ENCODE measurements at places on chromosomes 2 and 18.

DNA sequence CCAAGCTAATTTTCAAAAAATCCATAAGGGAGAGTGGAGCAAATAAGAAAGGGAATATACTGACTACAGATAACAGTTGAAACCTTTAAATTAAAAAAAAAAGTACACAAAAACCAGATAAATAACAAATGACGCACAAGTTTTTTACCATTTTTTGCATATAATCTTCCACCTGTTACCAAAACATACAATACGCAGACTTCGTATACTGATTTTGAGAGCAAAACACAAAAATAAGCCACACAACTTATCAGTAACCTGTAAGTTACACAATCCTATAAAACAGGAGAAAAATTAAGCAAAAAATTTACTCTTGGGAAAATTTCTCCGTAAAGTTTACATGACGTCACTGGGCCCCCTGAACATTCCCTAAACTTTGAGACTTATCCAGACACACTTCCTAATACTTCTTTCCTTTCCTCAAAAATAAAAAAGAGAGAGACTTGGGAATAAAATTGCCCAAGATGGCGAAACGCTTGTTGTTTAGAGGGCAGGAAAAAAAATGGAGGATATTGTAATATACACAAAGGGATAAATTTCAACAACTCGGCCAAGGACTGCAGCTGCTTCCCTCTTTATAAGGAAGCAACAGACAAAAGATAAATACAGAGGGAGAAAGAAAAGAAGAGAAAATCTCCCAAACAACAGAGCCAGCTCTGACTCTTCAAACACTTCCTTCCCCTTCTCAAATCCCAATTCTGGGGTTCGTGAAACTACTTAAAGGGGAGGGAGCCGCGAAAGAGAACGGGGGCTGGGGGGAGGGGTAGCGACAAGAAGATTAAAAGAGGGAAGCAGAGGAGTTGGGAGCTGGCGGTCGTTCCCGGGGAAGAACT lies 1.6 kb downstream of the BAZ2B start:
- DNase-seq = no peak

- DNase-seq = no peak
Measured at GRCh38 chr2:171491292-171491691, 31.0 kb upstream of the CYBRD1 start.

- DNase-seq = no peak
Measured at GRCh38 chr2:43043553-43043870, 182.9 kb downstream of the ZFP36L2 start.

GRCh38 chr2:112310906-112311305 lies 35.5 kb downstream of the ZC3H6 start:
- DNase-seq = no peak

GRCh38 chr2:16059393-16060016 lies 119.2 kb downstream of the MYCN start:
- DNase-seq = no peak

DNA sequence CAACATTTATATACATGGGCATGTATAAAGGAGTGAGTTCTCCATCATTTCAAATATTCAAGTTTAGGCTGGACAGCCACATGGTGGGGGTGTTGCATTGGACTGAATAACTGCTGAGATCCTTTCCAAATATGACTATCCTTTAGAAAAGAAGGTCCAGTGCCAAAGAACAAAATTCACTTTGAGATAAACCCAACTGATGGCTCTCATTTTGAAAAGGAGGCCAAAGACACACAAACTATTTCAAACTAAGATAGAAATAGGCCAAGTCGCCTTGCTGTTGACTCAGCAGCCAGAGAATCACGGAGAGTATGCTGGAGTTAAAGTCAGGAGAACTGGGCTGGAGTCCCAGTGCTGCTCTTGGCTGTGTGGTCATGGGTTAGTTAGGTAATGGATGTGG lies 204.5 kb upstream of the LRATD1 start:
- DNase-seq = no peak

DNA sequence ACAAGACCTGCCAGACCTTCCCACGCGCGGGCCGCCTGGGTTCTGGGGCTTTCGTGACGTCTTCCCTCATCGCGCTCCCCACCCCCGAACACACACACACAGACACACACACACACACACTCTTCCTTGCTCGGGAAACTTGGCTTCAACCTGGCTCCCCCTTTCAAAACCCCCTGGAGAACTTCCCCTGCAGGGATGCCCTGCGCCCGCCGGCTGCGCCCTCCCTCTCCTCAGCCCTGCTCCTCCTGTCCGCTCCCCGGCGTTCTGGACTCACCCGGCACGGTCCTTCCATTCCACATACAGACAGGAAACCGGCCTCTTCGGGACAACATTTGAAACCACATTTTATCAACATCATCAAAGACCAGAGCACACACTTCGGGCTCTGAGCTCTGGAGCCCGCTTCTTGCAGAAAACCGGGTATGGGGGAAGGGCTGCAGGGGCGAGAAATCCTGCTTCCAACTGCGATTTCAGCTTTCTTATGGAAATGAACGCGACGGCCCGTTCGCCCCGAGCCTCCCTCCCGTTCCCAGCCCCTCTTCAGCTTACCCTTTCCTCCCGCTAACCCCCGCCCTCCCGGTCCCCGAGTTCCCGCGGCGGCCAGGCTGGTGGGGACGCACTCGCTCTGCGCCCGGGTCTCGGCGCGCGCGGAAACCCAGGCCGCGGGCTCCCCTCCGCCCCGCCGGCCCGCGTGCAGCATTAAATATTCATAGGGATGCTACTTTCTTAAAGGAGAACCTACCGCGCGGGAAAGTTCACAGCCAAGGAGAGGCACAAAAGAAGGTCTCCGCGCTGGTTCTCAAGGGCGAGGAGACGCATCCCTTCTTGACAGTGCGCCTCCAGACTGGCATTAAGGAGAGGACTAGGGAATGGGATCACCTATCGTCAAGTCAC lies 18.3 kb downstream of the POU3F3 start:
- DNase-seq = no peak

GRCh38 chr2:60934165-60934722 lies 52.9 kb downstream of the REL start:
- DNase-seq = no peak

GRCh38 chr2:121625953-121626352 lies 23.3 kb downstream of the CLASP1 start:
- DNase-seq = no peak

DNA sequence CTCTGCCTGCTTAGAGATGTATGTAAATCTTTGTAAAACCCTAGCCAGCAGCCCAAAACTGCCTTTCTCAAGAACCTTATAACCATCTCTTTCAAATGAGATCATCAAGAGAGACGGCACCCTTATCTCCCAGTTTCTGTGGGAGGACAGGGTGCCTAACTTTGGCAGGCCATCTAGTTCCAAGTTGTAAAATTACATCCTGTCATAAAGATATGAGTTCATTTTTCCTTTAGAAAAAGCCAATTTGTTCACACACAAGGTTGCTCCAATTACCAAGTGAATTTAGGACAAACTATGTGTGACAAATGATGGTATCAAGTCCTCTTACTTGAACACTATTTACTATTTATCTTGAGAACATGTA lies 65.3 kb downstream of the MEMO1 start:
- no peak for DNase-seq

DNA sequence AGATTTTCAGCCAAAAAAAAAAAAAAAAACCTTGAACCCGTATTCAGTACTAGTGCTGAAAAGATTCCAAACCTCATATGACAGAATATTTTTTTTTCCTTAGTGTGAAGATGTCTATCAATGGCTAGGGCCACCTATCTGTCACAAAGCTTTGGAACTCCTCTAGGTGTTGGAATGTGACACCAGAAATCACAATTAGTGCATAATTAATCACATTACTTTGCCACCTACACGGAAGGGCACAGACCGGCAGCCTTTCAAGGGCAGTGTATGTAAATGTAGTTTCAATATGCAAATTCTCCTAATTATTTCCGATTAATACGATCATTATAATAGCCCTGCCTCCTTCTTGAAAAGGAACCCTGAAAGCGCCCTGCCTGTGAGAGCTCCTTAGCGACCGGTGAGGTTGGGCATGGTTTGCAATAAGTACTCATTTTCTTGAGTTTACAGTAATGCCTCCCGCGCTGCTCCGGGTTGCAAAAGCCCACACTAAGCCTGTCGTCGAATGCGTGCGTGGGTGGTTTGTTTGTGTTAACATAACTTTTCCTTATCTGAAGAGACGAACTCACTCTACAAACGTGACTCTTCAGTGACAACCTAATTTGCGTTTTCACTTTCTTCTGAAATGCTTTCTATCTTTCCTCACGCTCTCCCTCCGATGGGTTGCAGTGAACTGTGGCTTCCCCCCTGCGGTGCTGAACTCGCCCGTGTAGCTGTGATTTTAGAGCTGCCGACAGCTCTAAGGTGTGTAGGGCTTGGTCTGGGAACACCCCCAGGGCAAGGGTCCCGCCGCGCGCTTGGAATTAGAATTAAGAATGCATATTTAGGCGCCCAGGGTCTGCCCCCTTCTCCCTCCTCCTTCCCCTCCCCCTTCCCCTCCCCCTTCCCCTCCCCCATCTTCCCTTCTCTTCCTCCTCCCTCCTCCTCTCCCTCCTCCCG lies 765 bp upstream of the ID2 start:
- DNase-seq = no peak

DNA sequence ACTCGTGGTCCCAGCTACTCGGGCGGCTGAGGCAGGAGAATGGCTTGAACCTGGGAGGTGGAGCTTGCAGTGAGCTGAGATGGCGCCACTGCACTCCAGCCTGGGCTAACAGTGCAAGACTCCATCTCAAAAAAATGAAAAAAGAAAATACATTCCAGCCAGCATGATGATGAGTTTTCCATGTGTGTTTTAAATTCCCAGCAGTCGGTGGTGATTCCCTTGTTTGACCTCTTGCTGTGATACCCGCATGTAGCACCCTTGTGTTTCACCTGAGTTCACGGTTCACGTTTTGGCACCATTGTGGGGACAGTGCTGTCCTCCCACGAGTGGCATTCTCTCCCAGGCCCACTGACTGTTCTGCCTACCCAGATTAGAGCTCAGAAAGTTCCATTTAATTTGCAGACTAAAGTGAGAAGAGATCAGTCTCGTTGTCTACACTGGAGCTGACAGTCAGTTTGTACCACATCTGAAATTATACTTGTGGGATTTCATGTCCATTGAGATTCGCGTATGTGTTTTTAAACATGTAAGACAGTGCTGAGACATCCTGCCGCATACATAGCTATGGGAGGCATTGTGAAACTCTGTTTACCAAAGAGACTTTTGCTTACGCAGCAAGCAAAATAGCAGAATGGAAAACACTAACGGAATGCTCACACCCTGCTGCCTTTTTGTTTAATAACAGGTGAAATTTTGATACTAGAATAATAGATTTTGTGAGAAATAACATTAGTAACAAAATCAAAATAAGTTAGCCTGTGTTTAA lies 157.1 kb downstream of the GBX2 start:
- no peak for DNase-seq

DNA sequence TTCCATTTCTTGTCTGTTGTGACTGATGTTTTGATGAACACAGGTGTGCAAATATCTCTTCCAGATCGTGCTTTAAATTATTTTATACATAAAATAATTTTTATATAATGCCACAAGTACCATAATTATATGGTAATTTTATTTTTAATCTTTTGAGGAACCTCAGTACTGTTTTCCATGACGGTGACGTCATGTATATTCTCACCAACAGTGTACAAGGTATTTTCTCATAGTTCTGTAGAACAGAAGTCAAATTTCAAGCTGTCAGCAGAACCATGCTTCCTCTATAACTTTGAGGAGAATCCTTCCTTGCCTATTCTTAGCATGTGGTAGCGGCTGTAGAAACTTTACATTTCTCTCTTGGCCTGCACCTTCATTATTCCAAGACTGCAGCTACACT lies 349.4 kb upstream of the GYPC start:
- DNase-seq = no peak

- no peak for DNase-seq
Measured at GRCh38 chr18:50687491-50687890, 127.6 kb downstream of the MAPK4 start.
